ENCODE measurements at places on chromosomes 5 and 9.
A peak's percentile ranks its signal among the peaks of the same experiment; 100 is the strongest.

DNA sequence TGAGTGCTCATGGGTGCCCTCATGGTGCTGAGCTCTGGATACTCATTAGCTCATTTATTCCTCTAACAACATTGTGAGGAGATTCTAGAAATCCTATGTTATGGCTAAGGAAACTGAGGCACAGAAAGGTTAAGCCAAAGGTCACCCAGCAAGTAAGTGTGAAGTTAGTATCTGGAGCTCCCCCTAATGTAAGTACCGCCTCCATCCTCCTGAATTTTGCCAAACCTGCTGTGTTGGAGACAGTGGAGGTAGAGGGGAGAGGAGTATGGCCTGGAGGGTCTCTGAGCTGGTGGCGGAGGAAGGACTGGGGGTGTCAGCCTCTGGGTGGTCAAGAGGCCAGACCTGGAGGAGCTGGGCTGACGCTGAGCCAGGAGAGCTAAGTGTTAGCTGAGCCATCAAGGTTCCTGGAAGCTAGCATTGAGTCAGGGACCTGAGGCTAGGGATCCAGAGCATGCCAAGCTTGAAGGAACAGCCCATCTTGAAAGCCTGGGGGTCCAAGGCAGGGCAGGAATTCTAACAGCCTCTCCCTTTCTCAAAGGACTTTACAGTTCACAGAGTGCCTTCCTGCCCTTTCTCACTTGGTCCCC lies 114.8 kb downstream of the RGS3 start:
- no peak for DNase-seq

- no peak for DNase-seq
Measured at GRCh38 chr9:123331346-123332060, 24.5 kb upstream of the CRB2 start.

GRCh38 chr9:92960561-92961290 lies 13.4 kb downstream of the FGD3 start:
- no peak for DNase-seq

DNA sequence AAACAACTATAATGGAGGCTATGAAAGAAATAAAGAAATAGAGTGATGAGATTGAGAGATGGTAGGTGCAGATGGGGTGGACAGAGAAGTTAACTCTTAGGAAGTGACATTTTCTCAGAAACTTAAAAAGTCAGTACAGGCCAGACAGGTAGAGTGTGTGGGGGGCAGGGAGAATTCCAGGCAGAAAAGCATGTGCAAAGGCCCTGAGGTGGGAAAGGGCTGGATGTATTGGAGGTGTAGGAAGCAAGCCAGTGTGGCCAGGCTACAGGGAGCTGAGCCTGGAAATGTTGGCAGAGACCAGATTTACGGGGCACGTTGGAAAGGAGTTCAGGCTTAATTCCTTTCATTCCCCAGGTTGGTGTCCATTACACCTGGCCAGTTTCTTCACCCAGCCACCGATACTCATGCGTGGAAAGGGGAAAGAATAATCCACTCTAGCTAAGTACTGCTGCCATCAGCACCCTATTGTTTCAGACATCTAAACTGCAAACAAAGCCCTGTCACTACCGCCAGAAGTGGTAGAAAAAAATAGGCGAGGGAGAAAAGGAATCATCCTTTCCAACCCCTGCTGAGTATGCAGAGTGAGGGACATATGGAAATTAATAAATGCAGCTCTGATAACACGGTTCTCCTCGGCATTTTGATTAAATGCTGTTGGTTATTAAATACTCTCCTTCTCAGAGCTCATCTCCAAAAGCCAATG lies 116.8 kb upstream of the GPR151 start:
- DNase-seq, result no peak

DNA sequence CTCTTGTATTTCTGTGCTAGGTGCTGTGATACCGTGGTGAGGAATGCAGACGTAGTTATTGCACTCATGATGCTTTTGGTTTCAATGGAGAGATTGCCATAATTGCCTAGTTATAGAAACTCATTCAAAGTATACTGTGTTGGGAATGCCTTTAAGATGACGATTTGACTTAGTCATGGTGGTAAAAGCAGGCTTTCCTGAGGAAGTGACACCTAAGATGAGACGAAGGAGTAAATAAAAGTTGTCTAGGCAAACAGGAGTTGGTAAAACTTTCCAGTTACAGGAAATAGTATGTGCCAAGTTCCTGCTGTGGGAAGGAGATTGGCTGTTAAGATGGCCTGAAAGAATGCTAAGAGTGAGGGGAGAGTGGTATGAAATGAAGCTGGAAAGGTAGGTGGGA lies 48.1 kb downstream of the FOCAD start:
- DNase-seq, result no peak

DNA sequence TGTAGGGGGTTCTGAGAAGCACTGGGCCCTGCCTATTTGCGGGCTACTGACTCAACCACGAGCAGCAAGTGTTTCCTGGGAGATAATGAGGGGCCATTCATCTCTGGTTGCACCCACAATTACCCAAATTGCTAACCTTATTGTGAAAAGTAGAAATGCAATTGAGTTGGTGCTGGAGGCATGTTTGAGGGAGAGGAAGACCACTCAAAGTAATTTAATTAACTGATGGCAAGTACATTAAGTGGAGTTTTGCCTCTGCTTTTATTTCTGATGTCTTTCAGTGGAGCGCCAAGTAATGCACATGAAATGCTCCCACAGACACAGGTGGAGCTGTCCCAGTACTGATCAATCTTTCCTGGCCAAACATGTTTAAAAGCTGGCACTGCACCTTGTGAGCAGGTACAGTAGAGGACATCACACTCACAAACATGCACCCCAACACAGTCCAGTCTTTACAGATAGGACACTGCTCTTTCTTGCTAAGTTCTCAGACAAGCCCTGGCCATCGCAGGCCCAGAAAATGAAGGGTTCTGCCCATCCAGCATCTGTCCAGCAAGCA lies 195.4 kb downstream of the HSPA4 start:
- DNase-seq, result no peak

GRCh38 chr5:68957591-68957990 lies 136.2 kb upstream of the SLC30A5 start:
- no peak for DNase-seq

DNA sequence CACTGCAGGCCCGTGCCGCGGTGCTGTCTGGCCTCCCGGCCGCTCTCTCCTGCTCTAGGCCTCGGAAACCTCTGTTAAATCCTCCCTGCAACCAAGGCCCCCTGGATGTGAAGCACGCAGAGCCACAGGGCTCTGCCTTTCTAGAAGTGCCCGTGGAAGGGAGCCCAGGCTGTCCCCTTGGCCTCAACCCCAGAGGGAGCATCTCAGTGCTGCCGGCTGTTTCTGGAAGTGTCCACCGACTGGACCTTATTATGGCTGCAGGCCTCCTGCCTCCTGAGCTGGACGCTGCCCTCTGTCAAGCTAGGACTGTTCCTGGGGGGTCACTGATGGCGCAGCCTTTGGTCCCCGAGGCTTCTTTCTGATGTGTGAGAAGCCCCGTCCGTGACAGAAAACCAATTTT lies 40.4 kb upstream of the PHYKPL start:
- DNase-seq, result no peak

DNA sequence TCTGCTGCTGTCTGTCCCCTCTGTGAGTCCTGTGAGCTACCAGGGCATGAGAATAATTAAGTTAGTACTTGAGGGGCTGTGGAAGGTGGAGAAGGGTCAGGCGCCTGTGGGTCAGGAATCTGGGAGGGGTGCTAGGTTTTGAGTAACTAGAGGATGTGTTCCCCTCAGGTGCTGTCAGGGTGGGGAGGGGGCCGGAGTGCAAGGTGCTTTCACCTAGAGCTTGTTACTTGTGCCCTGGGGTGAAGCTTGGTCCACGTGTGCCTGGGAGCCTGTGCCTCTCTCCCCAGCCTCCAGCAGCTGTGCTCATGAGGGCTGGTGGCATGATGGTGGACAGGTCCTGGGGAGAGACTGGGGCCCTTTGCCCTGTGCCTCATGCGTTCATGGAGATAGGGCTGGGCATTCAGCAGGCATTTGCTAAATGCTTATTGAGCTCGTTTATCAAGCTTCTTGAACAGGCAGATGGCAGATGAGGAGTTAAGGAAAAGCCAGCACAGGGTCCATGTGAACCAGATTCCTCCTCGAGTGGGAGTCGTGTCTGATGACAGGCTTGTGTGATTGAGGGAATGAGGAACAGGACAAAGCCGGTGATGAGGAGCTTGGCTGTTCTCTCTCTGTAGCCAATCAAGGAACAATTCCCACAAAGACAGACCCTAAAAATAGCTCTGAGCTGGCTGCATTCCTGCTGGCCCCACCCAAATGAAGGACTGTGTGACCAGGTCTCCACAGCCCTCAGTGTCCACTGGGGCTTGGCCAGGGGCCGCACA lies 40.9 kb downstream of the CACNA1B start:
- DNase-seq, result no peak

- no peak for DNase-seq
Measured at GRCh38 chr9:27183701-27184100, 74.7 kb downstream of the TEK start.

- DNase-seq, result peak; percentile 83
Measured at GRCh38 chr9:107465467-107466451, 23.8 kb downstream of the KLF4 start.

DNA sequence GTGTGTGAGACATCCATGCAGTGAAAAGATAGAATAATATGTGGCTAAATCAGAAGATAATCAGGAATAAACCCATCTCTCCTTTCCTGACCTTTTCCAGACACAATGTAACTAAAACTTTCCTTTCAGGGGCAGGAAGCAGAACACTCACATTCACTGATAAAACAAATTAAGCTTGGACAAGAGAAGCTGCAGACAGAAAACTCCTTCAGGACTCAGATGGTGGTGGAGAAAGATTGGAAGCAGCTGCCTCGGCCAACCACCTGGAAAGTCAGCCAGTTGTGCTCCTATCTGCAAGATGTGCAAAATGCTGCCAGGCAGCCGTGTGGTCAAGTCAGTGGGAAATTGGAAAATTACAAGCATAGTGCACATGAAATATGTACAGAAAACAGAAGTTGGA lies 26.9 kb downstream of the RASEF start:
- no peak for DNase-seq

DNA sequence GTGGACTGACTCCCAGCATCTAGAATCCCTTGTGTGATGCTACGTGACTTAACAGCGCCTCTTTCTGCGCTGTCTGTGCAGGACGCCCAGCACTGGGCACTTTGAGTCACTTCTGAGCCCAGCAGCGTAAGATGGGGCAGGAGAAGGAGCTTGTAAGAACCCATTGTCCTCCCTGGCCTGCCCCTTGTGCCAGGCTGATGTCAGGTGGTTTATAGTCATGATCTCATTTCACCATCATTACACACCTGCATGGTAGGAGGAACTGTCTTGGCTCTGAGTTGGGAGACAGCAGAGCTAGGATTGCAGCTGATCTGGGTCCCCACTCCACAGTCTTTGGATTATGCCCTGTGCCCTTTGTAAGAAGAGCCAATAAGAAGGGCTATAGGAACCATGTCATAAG lies 12.2 kb downstream of the ERGIC1 start:
- no peak for DNase-seq

GRCh38 chr5:82074950-82075349 lies 103.1 kb downstream of the ATG10 start:
- no peak for DNase-seq

DNA sequence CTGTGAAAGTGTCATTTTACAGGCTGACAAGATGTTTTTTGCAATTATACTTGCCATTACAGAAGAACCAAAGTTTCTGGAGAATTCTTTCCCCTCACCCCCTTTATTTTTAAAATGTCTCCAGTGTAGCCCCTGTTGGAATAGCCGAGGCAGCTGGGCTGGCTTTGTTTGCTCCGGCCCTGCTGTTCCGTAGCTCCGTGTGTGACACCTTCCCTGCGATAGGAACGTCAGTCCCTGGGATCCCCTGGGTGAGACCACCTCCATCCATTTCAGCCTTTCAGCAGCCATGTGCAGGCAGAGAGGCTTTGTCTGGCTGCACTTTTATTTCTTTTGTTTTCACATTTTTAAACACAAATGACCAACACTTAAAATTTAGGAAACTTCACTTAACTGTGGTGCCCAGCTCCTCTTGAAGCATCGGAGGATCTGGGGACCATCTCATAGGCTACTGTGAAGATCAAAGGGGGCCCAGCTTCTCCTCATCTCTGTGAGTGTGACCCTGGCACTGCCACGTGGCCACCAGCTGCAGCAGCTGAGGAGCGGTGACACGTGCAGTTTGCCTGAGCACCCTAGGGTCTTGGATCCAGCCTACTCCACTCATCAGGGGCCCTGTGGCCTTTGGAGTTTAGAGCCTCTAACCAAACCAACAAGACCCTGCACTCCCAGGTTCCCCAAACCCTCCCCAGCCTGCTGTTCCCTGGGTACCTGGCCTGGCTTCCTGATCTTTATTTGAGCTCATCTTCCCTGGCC lies 125.7 kb upstream of the RAPGEF1 start:
- no peak for DNase-seq

- no peak for DNase-seq
Measured at GRCh38 chr5:176642675-176643490, 4.4 kb upstream of the TSPAN17 start.

- DNase-seq, result no peak
Measured at GRCh38 chr5:113574417-113574816, 60.9 kb downstream of the YTHDC2 start.

DNA sequence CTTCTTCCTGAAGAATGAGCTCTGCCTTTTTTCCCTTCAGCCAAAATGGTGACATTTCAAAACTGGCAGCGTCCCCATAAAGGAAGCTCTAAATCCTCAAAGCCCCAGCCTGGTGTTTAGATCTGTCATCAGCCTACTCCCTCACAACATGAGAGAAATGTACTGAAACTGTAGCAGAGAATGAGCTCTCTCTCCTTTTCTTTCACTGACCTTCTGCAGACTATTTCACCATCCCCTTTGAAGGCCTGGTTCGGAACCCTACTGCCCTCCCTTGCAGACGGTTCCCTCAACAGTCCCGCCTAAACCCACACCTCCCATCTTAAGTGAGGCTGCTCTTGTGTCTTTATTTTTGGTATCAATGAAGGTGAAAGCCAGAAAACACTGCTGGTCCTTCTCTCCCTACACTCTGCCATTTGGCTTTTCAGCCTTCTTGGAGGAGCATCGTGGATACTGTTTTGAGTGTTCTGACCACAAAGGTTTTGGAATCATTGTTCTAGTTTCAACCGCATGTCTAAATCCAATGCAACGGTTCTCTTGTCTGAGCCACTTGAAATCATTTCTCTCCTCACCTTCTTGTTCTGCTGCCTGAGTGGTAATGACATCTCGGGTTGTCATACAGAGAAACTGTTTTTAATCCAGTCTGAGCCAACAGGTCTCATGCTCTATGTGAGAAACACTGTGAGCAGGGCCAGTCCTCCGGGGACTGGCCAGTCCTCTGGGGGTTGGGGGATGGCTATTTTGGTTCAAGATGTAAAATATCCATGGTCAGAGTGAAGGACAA lies 39.0 kb downstream of the ITK start:
- DNase-seq, result no peak

GRCh38 chr9:91992461-91993041 lies 42.5 kb upstream of the ROR2 start:
- no peak for DNase-seq

GRCh38 chr5:82295959-82296531 lies 17.9 kb upstream of the RPS23 start:
- no peak for DNase-seq

GRCh38 chr5:10761933-10762775 lies 1.1 kb upstream of the DAP start:
- DNase-seq, result no peak
